ENCODE measurements at places on chromosomes 3 and 15.
A peak's percentile ranks its signal among the peaks of the same experiment; 100 is the strongest.

GRCh38 chr15:63347074-63347857 lies 34.4 kb downstream of the CA12 start:
- no peak for DNase-seq

- no peak for DNase-seq
Measured at GRCh38 chr3:194522579-194523046, 35.8 kb upstream of the ATP13A3 start.

DNA sequence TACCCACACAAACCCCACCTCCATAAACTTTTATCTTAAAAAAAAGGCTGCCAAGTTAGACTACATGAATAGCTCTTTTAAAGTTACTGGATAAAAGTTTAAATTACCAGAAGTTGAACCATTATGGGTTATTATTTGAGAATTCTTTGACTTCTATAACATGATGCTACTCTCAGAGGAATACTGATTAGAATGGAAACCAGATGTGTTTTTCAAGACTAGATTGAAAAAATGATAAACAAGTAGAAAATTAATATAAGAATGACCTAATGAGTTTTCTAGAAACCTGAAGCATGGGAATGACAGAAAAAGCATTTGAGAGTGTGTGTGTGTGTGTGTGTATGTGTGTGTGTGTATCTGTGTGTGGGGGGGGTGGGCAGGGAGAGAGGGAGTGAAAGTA lies 12.4 kb upstream of the FGF7 start:
- DNase-seq = no peak

DNA sequence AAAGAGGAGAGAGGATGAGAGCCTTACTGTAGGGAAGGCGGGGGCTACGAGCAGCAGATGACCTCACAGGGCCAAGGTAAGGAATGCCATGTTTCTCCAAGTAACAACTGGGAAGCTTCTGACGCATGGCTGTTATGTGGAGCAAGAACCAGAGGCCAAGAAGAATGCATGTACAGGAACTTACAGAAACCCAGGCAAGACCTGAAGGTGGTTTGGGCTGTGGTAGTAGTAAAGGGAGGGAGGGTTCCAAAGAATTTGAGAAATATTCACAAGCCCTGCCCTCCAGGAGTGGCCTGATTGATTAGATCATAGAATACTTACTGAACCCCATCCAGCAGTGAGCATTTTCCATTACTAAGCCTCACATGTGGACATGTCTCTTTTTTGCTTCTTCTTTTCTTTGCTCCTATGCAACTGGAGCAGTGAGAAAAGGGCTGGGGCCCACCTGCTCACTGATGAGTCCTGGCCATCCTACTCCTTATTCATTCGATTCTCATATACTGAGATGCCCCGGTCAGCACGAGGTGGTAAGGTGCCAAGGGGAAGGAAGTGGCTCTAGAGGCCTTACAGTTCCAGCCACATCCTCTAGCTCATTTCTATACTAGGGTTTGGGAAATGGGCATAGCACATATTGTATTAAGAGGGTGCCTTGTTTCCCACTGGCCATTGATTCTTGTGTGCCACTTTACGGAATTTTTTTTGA lies 8.3 kb upstream of the SLC12A8 start:
- DNase-seq = no peak

- DNase-seq = no peak
Measured at GRCh38 chr15:85312486-85312885, 67.9 kb upstream of the AKAP13 start.

DNA sequence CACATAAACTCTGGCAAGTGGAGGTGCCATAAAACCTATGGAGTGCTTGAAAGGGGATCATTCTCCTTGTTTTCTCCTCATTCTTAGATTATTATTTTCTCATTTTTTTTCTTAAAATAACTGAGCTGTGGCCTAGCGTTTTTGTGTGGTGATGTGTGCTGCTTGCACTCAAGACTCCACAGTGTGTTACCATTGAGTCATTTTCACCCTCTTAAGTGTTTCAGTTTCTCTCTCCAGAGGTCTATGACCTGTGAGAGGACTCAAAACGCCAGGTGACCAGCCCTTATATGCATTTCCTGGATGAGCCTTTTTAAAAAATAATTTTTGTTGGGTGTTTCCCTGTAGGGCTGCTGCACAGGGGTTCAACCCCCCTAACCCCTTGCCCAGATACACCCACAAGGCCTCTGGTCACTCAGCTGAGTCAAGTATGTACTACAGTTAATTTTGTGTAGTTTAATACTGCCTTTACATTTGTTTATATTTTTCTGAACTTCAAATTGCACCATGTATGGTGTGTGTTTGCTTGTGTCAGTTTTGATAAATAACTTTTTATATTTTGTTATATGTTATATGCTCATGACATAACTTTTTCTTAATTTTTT lies 15.4 kb upstream of the BTLA start:
- no peak for DNase-seq

DNA sequence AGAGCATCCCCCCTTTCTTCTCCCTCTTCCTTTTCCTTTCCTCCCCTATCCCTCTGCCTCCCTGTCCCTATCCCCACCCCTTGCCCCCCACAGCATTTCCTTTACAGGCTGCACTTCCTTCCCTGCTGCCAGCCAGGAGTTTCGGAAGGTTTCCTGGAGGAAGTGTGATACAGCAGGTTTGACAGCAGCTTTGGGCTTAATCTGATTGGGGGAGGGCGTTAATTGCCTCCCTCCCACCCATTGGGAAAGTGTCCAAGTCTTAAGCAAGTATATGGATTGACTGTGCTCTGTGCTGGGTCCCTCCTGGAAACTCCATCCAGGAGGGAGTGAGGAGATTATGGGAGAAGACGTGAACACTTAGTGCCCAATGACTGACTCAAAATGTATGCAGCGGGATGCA lies 1.8 kb downstream of the SCAMP5 start:
- no peak for DNase-seq

DNA sequence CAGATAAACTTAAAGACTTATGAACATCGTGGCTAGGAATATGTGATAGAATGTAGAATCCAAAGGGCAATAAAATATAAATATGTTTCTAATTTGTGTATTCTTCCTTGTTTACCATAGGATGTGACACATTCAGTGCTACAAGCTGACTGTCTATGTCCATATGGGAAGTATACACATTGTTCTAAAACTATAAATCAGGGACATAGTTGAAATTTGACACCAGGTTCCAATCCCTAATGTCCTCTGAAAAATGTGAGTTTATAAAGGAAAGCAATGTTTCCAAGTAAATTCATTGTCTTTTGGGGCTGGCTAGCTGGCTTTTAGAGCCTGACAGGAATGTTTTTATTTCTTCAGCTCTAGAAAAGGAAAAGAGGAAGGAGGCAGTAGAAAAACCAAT lies 273.6 kb downstream of the CNTN4 start:
- DNase-seq = no peak

DNA sequence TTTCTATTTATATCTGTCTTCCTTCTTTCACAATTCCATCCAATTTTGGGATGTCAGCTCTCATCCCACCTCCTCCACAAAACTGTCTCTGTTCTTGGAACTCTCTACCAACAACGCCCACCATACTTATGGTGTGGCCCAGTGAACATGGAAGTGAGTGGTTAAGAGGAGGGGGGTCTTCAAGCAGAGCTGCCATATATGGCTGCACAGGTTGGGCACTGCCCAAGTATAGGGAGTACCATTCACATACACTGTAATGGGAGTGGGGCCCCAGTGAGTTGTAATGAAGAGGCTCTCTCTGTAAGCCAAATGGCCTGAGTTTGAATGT lies 7.9 kb upstream of the CAMK1 start:
- peak; percentile 59 for DNase-seq

DNA sequence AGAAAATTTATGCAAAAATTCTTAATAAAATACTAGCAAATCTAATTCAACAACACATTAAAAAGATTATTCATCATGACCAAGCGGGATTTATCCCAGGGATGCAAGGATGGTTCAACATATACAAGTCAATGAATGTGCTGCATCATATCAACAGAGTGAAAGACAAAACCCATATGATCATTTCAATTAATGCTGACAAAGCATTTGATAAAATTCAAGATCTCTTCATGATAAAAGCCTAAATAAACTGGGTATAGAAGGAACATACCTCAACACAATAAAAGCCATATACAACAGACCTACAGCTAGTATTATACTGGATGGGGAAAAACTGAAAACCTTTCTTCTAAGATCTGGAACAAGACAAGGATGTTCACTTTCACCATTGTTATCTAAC lies 89.7 kb downstream of the KBTBD8 start:
- DNase-seq = no peak

DNA sequence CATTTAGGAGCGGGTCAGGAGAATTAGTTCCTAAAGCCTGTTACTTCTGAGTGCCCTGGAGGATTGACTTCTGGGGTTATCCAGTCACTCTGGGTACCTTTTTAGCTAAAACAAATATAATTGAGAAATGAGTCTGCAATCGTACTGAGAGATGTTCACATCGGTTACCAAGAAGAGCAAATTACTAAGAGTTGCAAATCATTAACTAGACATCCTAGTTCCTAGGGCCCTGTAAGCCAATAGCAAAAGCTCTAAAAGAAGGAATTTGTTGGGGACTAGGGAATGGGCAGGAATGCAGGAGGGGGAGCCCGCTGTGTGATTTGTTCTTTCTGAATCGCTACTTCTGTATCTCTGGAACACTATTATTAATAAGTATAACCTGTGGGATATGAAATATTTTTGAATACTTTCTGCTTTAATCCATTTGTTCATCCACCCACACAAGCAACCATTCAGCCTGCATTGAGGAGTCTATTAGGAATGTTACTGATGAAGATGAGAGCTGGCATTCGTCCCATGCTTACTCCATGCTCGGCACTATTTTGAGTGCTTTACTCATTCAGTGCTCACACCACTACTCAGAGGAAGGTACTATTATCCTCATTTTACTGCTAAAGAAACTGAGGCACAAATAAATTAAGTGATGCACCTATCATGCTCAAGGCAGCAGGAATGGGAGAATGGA lies 31.5 kb upstream of the KY start:
- no peak for DNase-seq

GRCh38 chr3:27542476-27542875 lies 58.3 kb upstream of the SLC4A7 start:
- no peak for DNase-seq
